Astrocyte (in vitro differentiated cells and primary cell): ENCODE measurements at places on chromosomes 7 and 10.

GRCh38 chr7:11026452-11027359 is 53.0 kb downstream of the PHF14 start:
- no peak for DNase-seq

GRCh38 chr10:60479305-60480020 is 89.8 kb upstream of the ANK3 start:
- DNase-seq, result peak; percentile 28

- no peak for DNase-seq
These were observed 84.8 kb upstream of the PHF14 start for GRCh38 chr7:10888861-10889260.

- DNase-seq, result no peak
These were observed 99.5 kb downstream of the CDK6 start for GRCh38 chr7:92736870-92737269.

- peak; percentile 87 for DNase-seq
These were observed 302.1 kb downstream of the CACNA2D1 start for GRCh38 chr7:82141427-82141826.

GRCh38 chr7:47666164-47666862 is 84.4 kb upstream of the TNS3 start:
- peak; percentile 71 for DNase-seq

DNA sequence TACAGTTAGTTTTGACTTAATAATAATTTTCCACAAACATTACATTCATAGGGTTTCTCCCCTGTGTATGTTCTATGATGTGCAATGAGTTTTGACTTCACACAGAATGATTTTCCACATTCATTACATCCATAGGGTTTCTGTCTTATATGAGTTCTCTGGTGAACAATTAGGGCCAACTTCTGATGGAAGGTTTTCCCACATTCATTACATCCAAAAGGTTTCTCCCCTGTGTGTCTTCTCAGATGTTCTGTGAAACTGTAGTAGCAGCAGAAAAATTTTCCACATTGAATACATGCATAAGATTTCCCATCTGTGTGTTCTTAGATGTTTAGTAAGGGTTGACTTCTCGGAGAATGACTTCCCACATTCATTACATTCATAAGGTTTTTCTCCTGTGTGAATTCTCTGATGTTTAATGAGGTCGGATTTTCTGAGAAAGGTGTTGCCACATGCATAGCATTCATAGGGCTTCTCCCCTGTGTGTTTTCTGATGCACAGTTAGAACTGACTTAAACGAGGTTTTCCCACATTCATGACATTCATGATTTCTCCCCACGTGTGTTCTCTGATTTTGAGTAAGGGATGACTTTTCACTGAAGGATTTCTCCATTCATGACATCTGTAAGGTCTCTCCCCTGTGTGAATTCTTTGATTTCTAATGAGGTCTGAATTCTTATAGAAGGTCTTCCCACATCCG is 118.5 kb downstream of the ZNF33B start:
- peak; percentile 4 for DNase-seq

- no peak for DNase-seq
These were observed 268.3 kb upstream of the MEOX2 start for GRCh38 chr7:15954671-15955354.

- DNase-seq, result no peak
These were observed 10.3 kb downstream of the PWWP2B start for GRCh38 chr10:132407243-132407746.

DNA sequence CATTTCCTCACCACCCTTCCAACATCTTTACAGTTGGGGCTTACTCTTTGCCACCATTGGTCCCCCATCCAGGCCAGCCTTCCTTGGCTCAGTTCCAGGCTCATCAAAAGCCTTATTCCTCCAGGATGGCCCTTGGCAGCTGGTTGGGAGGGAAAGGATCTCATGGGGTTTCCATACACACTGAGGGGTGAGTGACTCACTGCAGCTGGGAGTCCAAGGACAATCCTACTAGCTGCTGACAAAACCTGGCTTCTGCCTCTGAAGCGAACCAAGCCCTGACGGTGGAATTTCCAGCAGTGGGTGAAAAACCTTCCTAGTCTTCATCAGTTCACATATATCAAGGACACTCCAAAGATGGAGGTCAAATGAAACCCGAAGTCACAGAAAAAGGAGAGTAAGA is 22.9 kb downstream of the CRHR2 start:
- no peak for DNase-seq

DNA sequence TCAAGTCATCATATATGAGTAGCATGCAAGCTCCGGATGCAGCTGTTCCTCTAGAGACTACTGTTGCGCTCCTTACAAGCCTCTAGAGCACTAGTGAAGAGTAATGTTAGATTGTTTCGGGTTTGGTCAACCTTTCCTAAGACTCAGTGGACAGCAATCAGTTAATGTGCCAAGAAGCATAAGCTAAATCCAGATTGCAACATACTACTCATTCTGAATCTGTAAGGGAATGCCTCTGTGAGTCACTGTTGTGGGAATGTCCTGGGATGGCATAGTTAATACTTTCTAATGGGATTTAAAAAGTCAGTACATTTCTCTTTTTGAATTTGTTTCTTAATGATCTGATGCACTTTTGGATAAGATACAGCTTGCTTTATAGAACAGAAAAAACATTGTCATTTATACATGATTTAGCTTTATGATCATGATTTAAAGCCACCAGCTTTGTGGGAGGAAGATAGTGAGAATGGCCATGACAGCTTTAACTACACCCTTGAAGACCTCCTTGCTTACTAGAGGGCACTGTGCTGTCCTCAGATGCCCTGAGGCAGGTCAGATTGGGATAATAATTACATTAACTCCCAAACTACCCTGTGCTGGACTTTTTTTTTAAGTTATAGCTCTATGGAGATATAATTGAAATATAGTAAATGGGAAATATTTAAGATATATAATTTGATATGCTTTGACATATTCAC is 138.4 kb downstream of the SDK1 start:
- DNase-seq, result peak; percentile 98

- DNase-seq, result no peak
These were observed 80.1 kb upstream of the PRSS1 start for GRCh38 chr7:142669074-142669654.

- DNase-seq, result peak; percentile 83
These were observed 14.8 kb downstream of the USP54 start for GRCh38 chr10:73576178-73576889.

GRCh38 chr7:128303133-128303532 is 40.6 kb downstream of the RBM28 start:
- DNase-seq, result no peak

DNA sequence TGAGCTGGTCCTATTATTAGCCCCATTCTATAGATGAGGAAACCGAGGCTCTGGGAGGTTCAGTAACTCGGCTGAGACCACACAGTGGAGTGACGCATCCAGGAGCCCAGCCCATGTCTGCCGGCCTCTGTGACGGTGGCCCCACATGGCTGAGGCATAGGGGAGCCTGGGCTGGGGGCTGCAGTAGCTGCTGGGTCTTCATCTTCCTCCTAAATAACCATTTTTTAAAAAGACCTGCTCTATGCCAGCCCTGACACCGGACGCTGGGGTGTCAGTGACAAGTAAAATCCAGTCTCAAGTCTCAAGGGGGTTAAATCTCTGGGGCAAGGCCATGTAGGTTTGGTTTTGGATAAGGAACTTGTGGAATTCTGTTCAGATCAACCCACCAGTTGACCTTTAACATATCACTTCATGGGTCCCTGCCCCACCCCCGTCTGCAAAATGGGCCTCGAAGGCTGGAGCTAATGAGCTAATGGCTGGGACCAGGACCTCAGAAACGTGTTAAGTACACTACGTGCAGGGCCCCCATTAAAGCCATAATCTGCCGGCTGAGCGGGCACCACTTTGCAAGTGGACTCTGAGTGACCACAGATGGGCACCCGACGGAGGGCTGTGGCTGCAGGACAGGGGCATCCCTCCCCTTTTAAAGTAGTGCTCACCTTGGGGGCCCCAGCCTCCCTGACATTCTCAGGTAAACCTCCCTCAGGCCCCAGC is 136.5 kb upstream of the UNC5B start:
- DNase-seq, result no peak

DNA sequence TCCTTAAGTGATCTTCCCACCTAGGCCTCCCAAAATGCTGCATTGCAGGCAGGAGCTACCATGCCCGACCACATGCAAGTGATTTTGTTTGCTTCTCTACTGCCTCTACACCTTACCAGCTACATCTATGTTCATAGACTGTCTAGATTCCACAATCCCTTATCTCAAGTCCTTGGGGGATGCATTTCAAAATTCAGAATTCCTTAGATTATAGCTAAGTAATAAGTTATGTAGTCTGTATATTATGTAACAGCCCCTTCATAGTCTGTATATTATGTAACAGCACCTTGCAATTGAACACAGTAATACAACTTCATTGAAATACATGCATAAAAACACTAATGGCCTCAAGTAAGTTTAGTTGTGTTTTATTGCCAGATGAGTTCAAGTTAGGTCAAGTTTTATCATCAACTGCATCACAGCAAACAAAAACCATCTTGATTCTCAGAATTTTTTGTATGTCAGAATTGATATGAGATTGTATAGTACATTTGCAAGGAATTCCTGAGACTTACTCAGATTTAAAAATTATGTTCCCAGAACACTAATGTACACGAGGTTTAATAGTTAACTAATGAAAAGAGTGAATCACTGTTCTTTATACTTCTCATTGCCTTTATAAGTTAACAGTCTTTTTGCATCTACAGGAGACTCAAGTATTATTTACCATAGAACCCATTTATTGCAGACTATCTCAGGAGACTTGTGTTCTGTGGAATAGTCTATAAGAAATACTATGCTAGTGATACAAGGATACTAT is 11.6 kb upstream of the FOXP2 start:
- no peak for DNase-seq

DNA sequence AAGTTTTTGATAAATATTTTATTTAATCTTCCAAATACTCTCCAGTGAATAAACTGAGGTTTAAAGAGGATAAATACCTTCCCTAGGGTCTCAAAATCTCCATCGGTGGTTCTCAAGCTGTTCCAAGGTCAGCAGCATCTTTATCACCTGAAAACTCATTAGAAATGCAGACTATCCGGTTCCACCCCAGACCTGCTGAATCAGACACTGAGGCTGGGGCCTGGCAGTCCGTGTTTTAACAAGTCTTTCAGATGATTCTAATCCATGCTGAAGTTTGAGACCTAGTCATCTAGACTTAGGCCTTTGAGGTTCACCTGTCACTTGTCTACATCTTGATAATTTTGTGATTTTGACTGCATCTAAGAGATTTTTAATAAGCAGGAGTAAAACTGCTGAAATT is 37.5 kb downstream of the PLEKHA8 start:
- DNase-seq, result no peak

DNA sequence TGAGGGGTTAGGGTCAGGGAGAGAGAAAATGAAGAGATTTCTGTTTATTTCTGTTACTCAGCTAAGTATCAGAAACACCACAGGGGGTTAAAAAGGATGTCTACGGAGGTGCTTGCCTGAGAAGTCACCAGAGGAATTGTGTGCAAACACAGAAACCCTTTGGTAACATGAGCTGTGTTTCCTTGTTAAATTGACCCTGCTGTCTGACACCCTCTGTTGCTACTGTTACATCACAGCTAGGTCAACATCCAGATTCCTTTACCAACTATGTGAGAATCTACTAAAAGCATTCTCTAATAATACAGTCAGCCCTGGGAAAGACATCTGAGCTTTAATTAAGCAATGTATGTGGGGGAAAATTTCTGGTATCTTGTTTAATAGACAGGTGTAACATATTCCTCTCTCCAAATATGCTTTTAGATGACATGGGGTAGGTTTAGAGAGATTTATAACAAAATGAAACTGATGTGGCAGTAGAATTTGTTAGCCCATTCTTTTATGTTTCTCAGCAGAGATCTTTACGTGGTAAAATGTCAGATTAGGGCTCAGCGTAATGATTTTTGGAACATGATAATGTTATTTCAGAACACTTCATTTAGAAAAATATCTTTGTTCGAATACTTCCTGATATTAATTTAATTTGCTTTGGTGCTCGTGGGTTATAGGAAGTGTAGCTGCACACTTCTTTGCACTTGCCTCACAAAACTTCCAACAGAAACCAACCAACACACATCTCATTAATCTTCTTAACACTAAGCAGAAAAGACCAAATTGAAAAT is 168.0 kb upstream of the AHR start:
- DNase-seq, result peak; percentile 87

DNA sequence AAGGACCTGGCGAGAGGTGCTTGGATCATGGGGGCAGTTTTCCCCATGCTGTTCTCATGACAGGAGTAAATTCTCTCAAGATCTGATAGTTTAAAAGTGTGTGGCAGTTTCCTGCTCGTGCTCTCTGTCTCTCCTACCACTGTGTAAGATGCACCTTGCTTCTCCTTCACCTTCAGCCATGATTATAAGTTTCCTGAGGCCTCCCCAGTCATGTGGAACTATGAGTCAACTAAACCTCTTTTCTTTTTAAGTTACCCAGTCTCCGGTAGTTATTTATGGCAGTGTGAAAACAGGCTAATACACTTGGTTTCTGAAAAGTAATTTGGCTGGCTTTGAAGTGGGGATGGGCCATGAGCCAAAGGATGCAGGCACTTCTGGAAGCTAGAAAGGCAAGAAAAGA is 268.0 kb upstream of the KAT6B start:
- no peak for DNase-seq

DNA sequence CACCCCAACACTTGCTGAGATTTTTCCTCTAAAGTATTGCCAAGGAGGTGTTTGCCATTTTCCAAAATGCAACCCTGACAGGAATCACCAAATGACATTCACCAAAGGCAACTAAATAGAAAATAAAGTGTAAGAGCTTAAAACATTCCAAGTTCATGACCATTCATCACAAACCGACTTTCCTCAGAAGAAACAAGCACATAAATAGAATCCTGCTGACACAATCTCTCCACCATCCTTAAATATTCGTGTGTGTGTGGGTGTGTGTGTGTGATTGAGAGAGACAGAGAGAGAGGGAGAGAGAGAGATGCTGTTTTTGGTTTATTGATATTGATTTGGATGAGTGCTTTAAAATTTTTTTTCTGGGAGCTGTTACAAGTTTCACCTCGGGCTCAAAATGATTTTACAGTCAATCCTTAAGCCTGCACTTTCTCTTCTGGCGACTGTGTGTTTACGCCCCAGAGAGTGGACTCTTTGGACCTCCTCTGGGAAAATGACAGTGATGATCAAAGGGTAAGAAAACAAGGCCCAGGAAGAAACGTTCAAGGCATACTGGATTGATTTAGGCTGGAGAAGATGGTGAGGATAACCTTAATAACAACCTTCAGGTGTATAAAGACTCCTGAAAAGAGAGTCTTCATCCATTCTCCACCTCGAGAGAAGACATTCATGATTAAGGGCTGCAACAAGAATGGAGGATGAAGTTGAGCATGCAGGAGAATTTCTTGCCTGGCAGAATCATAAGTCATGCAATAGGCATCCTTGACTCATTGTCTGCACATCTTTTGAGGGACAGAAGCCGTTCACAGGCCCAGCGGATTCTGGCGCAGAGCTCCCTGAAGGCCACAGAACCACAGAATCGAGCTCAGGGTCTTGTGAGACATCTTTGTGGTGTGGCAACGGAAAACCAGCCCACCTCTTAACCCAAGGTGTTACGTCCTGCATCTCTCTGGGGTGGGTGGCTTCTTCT is 104.4 kb upstream of the FGFR2 start:
- DNase-seq, result peak; percentile 92

- no peak for DNase-seq
These were observed 2.4 kb upstream of the GRID1 start for GRCh38 chr10:86368987-86369386.

- no peak for DNase-seq
These were observed 752 bp upstream of the CAMK2G start for GRCh38 chr10:73875139-73875475.
